Activated effector memory CD4-positive, alpha-beta T cell treated with anti-CD3 and anti-CD28 coated beads, Interleukin-2, amount 50 U/mL, for 16 hours (primary cell): ENCODE measurements at places on chromosomes 13 and 19.

GRCh38 chr13:72495681-72496080 lies 231.7 kb downstream of the MZT1 start:
- DNase-seq = no peak

DNA sequence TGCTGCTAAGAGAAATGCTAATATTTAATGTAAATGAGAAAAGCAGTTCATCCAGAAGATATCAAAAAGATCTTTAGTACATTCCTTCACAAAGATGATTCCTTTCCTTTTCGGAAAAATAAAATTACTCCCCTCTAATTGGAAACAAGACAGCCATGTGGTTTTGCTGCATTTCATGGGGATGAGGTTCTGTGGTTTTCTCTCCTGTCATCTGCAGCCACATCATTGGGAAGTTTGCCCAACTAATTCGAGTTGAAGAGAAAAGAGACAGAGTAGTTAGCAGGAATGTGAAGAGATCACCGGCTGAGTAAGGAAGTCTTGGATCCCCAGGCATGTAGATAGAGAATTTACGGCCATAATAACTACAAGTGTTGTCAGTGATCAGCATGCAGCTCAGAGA lies 122.1 kb downstream of the CYSLTR2 start:
- no peak for DNase-seq

- peak; percentile 44 for DNase-seq
Observed at GRCh38 chr19:37953171-37953917, 46.3 kb downstream of the SIPA1L3 start.

DNA sequence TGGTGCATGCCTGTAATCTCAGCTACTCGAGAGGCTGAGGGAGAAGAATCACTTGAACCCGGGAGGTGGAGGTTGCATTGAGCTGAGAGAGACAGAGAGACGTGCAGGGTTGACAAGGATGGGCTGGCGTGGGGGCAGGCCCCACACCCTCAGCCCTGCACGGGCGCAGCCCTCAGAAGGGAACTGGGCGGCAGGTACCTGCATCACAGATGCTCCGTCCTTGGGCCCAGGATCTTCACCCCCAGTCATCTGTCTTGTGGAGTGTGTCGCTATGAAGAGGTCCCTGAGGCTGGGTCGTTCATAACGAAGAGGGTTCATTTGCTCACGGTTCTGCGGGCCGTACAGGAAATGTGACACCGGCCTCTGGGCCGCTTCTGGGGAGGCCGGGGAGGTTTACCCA lies 20.3 kb downstream of the C2CD4C start:
- peak; percentile 51 for DNase-seq

DNA sequence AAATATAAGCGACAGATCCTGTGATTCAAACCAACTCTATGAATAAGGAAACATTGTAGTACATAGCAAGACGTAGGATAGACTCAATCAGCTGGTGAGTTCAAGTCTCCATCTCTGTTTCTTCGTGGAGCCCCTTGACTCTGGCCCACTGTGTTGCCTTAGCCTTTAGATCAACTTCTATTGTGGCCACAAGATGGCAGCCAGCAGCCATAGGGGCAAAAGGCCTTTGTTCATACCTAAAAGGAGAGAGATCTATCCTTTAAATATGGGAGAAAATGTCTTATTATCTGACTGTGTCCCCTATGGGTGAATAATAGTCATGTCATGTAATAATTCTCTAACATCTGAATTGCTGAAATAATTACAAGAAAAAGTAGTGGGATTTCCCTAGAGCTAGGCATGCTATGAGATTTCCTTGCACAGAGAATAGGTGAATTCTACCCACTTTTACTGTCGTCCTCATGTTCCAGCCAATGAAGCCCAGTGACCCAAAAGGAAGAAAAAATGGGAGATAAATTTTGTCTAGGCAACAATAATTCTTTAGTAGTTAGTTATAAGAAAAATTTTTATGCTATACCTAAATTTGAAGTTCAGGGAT lies 129.4 kb downstream of the PCDH20 start:
- DNase-seq = no peak

- peak; percentile 66 for DNase-seq
Observed at GRCh38 chr19:36528921-36529518, 949 bp upstream of the ZNF260 start.
